ENCODE measurements at places on chromosomes 1 and 21.

GRCh38 chr1:28887419-28887834 is 26.9 kb upstream of the EPB41 start:
- DNase-seq = no peak

- no peak for DNase-seq
Measured at GRCh38 chr1:94036730-94037129, 84.2 kb downstream of the ABCA4 start.

- no peak for DNase-seq
Measured at GRCh38 chr1:7826363-7826762, 26.5 kb downstream of the UTS2 start.

GRCh38 chr1:225458222-225458631 is 30.4 kb upstream of the LBR start:
- DNase-seq = no peak

All from NCI-H1930 (cell line).